ENCODE measurements at places on chromosomes 11 and 22.

DNA sequence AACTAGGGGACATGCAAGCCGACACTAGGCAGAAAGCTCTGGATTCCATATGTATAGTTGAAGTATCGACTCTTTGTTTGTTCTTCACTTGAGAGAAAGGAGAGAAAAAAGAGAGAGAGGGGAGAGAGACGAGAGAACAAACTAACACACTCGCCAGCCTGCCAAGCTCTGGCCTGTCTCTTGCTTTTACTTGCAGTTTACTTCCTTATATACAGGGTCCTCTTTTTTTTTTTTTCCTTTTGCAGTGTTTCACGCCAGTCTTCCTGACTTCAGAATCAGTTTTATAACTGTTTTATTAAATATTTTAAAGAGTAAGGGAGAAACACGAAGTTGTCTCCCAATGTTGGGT is 19.9 kb downstream of the TEAD1 start:
- DNase-seq: no peak

DNA sequence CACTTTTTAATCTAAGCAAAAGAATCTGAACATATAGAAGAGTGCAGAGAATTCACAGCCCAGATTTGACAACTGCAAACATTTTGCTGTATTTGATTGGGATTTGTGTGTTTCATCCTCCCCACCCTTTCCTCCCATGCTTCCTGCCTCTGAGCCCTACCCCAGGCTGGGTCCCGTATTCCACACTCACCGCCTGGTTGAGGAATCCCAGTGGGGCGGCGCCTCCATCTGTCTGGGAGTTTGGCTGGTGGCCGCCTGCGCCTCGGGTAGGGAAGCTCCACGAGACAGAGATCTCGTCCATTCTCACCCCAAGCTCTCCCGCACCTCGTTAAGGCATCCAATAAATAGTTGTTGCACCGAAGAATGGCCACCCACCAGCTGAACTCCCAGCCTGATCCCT is 105.9 kb upstream of the SLC22A12 start:
- DNase-seq: no peak

DNA sequence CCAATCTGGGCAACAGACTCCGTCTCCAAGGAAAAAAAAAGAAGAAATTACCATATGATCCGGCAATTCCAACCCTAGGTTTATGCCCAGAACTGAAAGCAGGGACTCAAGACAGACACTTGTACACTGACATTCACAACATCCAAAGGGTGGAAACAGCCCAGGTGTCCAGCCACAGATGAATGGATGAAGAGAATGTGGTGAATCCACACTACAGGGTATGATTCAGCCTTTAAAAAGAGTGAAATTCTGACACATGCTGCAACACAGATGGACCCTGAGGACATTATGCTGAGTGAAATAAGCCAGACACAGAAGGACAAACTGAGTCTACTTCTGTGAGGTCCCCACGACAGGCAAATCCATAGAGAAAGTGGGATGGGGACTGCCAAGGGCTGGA is 43.9 kb downstream of the SGSM3 start:
- no peak for DNase-seq

- no peak for DNase-seq
Measured at GRCh38 chr11:62896049-62896448, 15.4 kb downstream of the SLC3A2 start.

DNA sequence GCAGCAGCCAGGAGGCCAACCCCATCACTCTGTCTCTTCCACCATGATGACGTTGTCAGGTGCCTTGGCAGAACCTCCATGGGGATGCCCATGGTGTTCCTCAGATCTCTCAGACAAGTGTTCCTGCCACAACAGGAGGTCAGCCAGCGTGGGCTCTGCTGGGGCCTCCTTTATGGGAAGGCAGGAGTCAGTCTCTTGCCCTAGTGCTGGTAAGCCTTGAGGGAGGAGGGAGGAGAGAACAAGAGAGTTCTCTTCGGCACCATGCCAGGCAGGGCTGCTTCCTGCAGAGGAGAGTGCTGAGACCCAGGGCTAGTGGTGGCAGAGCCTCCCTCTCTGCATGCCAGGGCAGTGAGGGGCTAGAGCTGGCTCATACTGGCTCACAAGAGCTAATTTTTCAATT is 32.5 kb downstream of the GNAZ start:
- DNase-seq: no peak

- no peak for DNase-seq
Measured at GRCh38 chr11:131135611-131136010, 219.3 kb upstream of the SNX19 start.

DNA sequence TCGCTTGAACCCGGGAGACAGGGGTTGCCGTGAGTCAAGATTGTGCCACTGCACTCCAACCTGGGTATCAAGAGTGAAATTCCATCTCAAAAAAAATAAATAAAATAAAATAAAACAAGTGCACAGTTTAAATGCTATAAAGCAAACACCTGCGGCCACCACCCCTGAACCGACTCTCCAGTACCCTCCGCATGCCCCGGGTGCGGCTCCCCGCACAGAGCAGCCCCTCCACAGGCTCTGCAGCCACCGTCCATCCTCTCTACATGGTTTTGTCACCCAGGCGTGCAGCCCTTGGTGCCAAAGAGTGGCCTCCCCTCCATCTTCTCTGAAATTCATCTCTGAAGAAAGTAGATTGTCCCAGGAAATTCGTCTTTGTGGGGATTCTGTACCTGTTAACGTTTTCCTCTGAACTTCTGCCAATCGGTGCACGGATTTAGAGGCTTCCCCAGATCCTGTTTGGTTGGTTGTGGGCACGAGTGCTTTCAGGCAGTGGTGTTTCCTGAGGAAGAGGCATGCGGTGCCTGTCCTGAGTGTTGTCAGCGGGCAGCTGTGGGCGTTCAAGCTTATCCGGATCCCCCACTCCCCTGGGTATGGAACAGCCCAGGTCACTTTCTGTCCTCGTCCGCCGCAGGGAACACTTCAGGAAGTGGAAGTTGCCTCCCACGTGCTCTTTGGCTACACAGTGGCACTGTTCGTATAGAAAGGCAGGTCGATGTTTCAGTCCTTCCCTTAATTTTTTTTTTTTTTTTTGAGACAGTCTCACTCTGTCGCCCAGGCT is 4.1 kb downstream of the MIOX start:
- DNase-seq: no peak

- no peak for DNase-seq
Measured at GRCh38 chr11:10390375-10390774, 64.7 kb upstream of the AMPD3 start.

DNA sequence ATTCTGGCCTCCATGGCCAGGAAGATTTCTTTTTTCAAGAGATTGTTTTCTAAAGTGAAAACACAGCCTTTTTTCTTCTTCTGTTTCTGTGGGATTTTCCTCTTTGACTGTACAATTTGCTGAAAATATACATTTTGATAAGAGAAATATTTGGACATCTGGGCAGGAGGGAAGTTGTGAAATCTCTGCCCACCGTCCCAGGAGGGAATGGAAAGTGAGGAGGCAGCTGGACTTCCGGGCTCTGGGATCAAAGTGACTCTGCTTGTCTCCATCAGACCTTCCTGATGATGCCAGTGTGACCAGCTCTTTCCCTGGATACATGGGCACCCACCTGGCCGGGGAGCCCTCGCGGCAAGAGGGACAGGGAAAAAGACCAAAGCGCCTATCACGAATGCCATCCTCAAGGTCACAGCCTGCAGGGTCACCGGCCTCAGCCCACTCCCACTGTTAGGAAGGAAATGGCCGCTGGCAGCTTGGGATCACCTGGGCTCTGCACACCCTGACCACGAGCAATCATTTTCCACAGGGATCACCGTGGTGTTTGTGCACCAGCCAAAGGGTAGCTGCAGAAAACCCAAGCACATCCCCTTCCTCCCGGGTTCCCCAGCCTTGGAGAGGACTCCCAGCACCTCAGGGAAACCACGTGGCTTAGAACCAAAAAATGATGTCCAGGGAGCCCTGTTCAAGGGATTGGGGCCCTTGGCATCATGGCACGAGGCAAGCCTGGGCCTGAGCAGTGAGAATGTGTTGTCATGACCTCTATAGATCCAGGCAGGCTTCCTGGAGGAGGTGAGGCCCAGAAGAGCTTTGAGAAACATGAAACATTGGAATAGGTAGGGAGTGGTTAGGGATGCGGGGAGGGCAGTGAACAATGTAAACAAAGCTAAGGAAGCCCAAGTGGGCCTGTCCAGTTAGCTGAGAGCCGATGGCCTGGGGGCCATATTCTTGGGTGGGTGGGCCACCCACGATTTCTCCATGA is 29.1 kb upstream of the CCND1 start:
- no peak for DNase-seq

GRCh38 chr11:45089676-45090499 is 56.6 kb upstream of the PRDM11 start:
- DNase-seq: no peak

- no peak for DNase-seq
Measured at GRCh38 chr22:46993633-46994032, 231.2 kb downstream of the TBC1D22A start.

GRCh38 chr11:40321537-40321936 is 1137.9 kb downstream of the LRRC4C start:
- no peak for DNase-seq

GRCh38 chr22:38614332-38615063 is 41.7 kb downstream of the FAM227A start:
- DNase-seq: no peak

DNA sequence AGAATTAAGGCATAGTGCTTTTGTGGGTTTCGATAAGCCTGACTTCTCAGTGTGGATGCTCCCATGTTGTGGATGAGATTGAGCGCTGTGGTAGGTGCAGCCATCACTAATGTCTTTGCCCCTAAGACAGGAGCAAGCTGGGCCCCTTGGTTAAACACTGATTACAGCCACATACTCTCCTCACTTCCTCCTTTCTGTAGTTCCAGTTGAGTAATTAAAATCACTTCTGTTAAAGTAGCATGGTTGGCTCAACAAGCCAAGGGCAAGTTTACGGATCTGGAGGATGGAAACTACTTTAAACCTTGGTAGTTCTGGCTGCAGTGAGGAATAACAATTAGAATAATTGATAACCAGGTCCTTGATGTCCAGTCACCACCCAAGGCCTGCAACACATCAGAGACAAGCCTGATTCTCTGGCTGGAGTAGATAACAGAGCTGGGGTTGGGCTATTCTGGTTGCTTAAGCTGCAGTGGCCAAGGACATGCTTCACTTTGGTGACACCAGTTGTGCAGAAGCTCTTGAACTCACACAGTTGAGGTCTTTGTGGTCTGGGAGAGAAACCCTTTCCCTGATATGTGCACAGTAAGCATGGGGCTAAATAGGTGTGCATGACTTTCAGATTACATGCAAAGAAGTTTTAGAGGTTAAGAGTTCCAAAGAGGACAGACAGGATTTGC is 81.3 kb downstream of the KIRREL3 start:
- DNase-seq: no peak

GRCh38 chr11:8239536-8240228 is 24.0 kb downstream of the LMO1 start:
- DNase-seq: no peak

GRCh38 chr11:120392314-120392713 is 56.1 kb downstream of the ARHGEF12 start:
- DNase-seq: no peak

DNA sequence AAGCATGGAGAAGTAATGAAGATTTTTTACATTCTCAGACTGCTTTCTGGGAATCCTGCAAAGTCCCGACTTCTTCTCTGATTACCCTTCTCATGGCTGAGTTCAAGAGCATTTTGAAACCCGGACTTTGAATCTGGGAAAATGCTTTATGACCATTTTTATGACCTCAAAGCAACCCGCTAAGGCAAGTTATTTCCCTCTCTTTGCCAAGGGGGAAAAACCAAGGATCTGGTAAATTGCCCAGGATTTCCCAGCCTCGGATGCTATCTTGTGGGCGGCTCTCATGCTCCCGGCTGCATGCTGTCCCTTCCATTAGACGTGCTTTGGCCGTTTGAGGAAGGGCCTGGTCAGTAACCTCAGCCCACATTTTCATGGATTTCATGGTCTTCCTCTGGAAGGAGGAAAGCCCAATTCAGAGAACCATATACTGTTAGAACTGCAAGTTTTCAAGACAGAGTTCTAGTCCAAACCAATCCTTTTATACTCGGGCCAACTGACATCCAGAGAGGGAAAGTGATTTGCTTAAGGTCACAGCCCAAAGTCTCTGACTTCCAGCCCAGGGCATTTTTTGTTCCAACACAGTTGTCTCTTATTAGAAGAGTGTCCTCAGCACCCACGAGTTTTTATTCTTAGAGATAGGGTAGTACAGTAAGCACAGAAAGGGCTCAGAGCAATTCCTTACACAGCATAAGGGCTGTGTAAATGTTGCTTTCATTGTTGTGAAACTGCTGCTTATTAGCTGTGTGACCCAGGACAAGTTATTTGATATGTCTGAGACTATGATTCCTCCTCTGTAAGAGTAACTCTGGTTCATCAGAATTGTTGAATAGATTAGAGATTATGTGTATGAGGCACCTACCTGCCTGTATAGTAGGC is 77.4 kb downstream of the NAV2 start:
- DNase-seq: no peak

GRCh38 chr11:95157824-95158223 is 68.2 kb downstream of the ENDOD1 start:
- no peak for DNase-seq

GRCh38 chr11:123407130-123407995 is 22.7 kb upstream of the GRAMD1B start:
- no peak for DNase-seq

DNA sequence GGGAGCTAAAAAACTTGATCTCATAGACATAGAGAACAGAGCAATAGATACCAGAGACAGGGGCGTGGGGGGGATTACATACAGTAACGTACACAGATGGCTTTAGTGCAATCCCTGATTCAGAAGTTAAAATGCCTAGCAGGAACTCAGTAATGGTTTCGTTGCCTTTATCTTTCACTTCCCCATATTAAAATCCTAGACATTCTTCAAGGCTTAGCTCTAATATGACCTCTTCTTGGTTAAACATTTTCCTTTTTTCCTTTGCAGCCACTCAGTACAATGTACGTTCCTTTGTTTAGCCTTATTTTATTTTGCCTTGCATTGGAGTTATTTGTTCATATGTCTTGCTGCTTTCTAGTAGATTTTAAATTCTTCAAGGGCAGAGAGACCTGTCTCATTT is 104.9 kb downstream of the C11orf87 start:
- no peak for DNase-seq

GRCh38 chr11:46675288-46675851 is 25.0 kb downstream of the ARHGAP1 start:
- no peak for DNase-seq

DNA sequence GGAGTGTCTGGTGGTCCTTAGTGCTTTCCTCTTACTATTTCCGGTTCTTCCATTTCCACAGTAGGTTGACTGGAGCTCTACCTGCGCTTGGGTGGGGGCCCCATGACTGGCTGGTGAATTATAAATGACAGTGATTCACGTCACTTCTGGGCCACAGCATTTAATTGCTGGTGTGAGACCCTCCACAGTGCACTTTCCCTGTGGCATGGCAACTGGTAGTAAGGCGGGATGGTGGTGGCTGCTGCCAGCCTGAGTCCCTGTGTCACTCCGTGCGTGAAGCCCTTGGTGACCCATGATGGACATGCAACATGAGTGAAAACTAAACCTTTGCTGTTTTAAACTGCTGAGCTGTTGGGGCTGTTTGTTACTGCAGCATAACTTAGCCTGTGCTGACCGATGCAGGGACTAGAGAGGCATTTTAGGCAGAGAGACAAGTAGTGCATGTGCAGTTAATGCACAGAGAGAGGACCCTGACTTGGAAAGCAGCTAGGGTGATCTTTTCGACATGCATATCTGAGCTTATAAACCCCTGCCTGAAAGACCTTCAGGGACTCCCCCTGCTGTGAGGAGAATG is 3.1 kb downstream of the PRDM11 start:
- no peak for DNase-seq

- DNase-seq: no peak
Measured at GRCh38 chr11:86695373-86695772, 23.0 kb upstream of the ME3 start.

GRCh38 chr11:117720061-117720511 is 76.9 kb downstream of the DSCAML1 start:
- DNase-seq: no peak

- no peak for DNase-seq
Measured at GRCh38 chr22:31550871-31551370, 54.6 kb downstream of the SFI1 start.

Data from hippocampal formation (tissue), 2 donors.